Hair follicular keratinocyte (primary cell): ENCODE measurements at places on chromosomes 6 and 20. TPM values are rescaled to one million over a fixed set of nuclear protein-coding genes. Genes with fewer than 3 reads are reported as not detected.

Gene DEFB119
- not detected in 2 replicates for total RNA-seq

Gene NOL7
- total RNA-seq = 77.5 and 132 TPM in 2 replicates

Gene SMIM8
- total RNA-seq = 2.3 and 2.7 TPM in 2 replicates

Gene OR12D3
- total RNA-seq = not detected in 2 replicates

Gene SLC35F1
- 0.04 TPM in 1 of 2 replicates, not detected in the other for total RNA-seq

Gene GNRH2
- total RNA-seq = 1.3 TPM in 1 of 2 replicates, not detected in the other

Gene HLA-DQB2
- total RNA-seq = 1.4 and 1.7 TPM in 2 replicates

Gene RSPO4
- total RNA-seq = 0.38 and 0.86 TPM in 2 replicates

Gene NR2E1
- not detected in 2 replicates for total RNA-seq

Gene LIME1
- 7.3 and 8.9 TPM in 2 replicates for total RNA-seq

Gene GLP1R
- total RNA-seq = not detected in 2 replicates
